Osteoblast (primary cell): ENCODE measurements at places on chromosomes 1 and 21. TPM values are rescaled to one million over a fixed set of nuclear protein-coding genes. Genes with fewer than 3 reads are reported as not detected.

GRCh38 chr1:46533179-46533864 lies 18.1 kb downstream of the KNCN start:
- DNase-seq, result no peak
- H3K4me3 ChIP-seq, result peak overlapping the region; percentile 62
- H3K4me1 ChIP-seq, result no peaks in the 10 kb centered on the region

GRCh38 chr1:9086796-9087195 lies 17.4 kb upstream of the SLC2A5 start:
- peaks cover 21% of the 10 kb centered on the region for H3K27me3 ChIP-seq
- H3K4me1 ChIP-seq, result peaks cover 30% of the 10 kb centered on the region
- DNase-seq, result no peak
- peak overlapping the region; percentile 42 for H3K27ac ChIP-seq
- no peak overlapping the region for H3K4me3 ChIP-seq

DNA sequence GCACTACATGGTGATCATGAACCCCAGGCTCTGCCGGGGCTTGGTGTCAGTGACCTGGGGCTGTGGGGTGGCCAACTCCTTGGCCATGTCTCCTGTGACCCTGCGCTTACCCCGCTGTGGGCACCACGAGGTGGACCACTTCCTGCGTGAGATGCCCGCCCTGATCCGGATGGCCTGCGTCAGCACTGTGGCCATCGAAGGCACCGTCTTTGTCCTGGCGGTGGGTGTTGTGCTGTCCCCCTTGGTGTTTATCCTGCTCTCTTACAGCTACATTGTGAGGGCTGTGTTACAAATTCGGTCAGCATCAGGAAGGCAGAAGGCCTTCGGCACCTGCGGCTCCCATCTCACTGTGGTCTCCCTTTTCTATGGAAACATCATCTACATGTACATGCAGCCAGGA lies 589 bp downstream of the OR2W3 start:
- no peaks in the 10 kb centered on the region for H3K27me3 ChIP-seq
- no peak overlapping the region for H3K4me3 ChIP-seq
- H3K4me1 ChIP-seq, result no peaks in the 10 kb centered on the region
- H3K27ac ChIP-seq, result no peak overlapping the region
- DNase-seq, result no peak

DNA sequence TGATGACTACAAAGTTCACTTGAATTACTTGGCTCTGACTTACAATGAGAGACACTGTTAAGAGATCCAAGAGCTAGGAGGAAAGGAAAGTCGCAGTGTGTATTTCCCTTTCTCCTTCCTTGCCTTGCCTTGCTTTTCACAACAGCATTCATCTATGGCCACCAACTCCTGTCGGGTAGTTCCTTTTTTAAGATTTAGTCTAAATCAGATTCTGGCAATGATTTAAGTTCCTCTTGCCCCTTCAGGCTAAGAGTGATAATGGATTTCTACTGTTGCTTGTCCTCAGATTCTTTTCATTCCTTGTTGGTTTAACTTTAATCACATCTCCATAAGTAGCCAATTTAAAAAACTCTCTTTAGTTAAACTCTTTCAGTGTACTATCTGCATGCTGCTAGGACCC lies 91.9 kb downstream of the GTF2B start:
- H3K27ac ChIP-seq, result no peak overlapping the region
- H3K27me3 ChIP-seq, result no peaks in the 10 kb centered on the region
- H3K4me1 ChIP-seq, result peaks cover 17% of the 10 kb centered on the region
- no peak for DNase-seq
- H3K4me3 ChIP-seq, result no peak overlapping the region

DNA sequence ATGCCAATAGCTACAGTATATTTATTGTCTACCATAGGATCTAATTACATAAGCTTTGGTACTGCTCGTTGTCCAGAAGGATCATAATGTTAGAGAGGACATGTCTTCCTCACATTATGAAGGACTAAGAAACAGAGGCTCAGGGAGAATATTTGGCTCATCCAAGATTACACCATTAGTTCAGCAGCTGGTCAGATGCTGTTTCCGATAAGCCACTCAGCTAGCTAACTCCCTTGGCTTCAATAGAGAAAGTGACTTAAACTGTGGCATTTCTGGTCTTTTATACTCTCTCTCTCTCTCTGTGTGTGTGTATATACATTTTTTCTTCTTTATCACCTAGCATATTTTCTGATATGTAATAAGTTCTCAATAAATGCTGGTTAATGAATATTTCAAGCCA lies 70.4 kb downstream of the DDR2 start:
- no peak overlapping the region for H3K27ac ChIP-seq
- peaks cover 19% of the 10 kb centered on the region for H3K4me1 ChIP-seq
- H3K36me3 ChIP-seq, result peaks cover 29% of the 10 kb centered on the region
- no peaks in the 10 kb centered on the region for H3K27me3 ChIP-seq

- no peaks in the 10 kb centered on the region for H3K4me1 ChIP-seq
- H3K36me3 ChIP-seq, result no peaks in the 10 kb centered on the region
- no peaks in the 10 kb centered on the region for H3K27me3 ChIP-seq
- H3K4me3 ChIP-seq, result no peak overlapping the region
These were observed 115.9 kb downstream of the HIVEP3 start for GRCh38 chr1:41802532-41803501.

- peaks cover 8% of the 10 kb centered on the region for H3K4me1 ChIP-seq
- H3K4me3 ChIP-seq, result no peak overlapping the region
- peak; percentile 29 for DNase-seq
- no peaks in the 10 kb centered on the region for H3K36me3 ChIP-seq
- H3K27me3 ChIP-seq, result no peaks in the 10 kb centered on the region
- no peak overlapping the region for H3K27ac ChIP-seq
These were observed 4.6 kb upstream of the CMPK1 start for GRCh38 chr1:47328992-47329391.

DNA sequence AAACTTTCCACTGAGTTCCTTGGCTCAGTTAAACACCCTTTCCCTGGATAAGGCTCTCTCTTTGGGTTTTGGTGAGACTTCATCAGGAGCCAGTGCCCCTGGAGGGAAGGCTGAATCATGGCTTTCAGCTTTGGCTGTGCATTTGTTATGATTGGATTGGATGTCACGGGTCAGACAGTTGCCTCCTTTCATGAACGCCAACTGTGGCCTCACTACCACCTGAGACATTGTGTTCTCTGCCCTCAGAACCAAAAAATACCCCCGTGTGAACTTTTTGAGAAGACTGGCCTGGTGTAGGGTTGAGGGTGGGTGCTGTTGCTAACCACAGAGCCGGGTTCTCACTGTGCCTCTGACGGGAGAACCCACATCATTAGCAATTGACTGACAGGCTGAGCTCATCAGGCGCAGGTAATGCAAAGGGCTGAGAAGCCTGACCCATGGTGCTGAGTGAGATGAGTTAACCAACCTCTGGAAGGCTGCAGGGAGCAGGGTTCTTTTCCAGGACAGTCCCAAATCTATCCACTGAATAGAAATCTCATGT lies 65.6 kb downstream of the HHAT start:
- peak overlapping the region; percentile 77 for H3K27ac ChIP-seq
- DNase-seq, result no peak
- no peaks in the 10 kb centered on the region for H3K27me3 ChIP-seq
- peaks cover 23% of the 10 kb centered on the region for H3K4me1 ChIP-seq
- H3K36me3 ChIP-seq, result no peaks in the 10 kb centered on the region

DNA sequence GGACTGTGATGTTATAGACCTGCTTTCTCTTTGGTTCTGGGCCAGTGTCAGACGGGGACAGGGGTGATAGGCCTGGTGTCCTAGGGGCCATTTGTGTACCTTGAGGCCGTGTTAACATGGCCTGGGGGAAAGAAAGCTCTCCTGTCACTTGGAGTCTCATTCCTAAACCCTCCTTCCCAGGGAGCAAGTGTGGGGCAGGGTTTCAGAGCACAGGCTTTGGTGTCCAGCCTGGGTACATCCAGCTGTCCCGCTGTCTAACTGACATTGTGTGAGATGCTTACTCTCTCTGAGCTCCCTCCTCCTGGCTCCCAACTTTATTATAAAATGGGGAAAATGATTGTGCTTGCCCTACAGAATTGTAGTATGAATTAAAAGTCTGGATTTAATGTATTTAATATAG lies 32.6 kb upstream of the EPHA8 start:
- no peak overlapping the region for H3K4me3 ChIP-seq
- DNase-seq, result no peak
- no peaks in the 10 kb centered on the region for H3K27me3 ChIP-seq
- no peaks in the 10 kb centered on the region for H3K4me1 ChIP-seq
- H3K27ac ChIP-seq, result no peak overlapping the region

GRCh38 chr1:118988186-118989005 lies at the start of gene TBX15:
Gene TBX15 (minus strand): TSS chr1:118988343. CDS start chr1:118987795, 548 bp downstream.
- no peaks in the 10 kb centered on the region for H3K27me3 ChIP-seq
- no peaks in the 10 kb centered on the region for H3K36me3 ChIP-seq
- H3K4me1 ChIP-seq, result peaks cover 29% of the 10 kb centered on the region
- peak within 1 kb of the TSS; percentile 85 for H3K27ac ChIP-seq

GRCh38 chr1:8822373-8823294 lies 5.2 kb upstream of the RERE start:
- H3K27me3 ChIP-seq, result no peaks in the 10 kb centered on the region
- DNase-seq, result peak; percentile 87
- H3K36me3 ChIP-seq, result no peaks in the 10 kb centered on the region
- no peak overlapping the region for H3K27ac ChIP-seq
- peak overlapping the region; percentile 18 for H3K4me3 ChIP-seq

- H3K27me3 ChIP-seq, result peaks cover 23% of the 10 kb centered on the region
- peaks cover 6% of the 10 kb centered on the region for H3K4me1 ChIP-seq
- peak; percentile 93 for DNase-seq
- no peak overlapping the region for H3K4me3 ChIP-seq
These were observed 4.4 kb upstream of the LGR6 start for GRCh38 chr1:202189001-202189790.

DNA sequence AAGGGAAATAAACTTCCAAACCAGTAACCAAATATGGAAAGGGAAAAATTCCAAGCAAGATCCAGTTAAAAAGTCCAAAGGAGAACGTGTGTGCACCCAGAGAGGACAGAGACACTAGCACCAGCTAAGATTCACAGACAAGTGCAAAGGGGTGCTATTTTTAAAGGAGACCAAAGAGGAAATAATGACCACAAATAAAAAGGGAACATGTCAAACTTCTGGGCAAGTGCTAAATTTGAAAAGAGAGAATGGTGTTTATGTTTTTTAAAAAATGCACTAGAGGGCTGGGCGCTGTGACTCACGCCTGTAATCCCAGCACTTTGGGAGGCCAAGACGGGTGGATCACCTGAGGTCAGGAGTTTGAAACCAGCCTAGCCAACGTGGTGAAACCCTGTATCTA lies 8.6 kb downstream of the JAM2 start:
- DNase-seq, result no peak
- no peaks in the 10 kb centered on the region for H3K36me3 ChIP-seq
- no peak overlapping the region for H3K27ac ChIP-seq
- H3K27me3 ChIP-seq, result peaks cover 2% of the 10 kb centered on the region
- no peaks in the 10 kb centered on the region for H3K4me1 ChIP-seq

- no peaks in the 10 kb centered on the region for H3K27me3 ChIP-seq
- H3K4me3 ChIP-seq, result peak overlapping the region; percentile 88
- H3K36me3 ChIP-seq, result peaks cover 43% of the 10 kb centered on the region
These were observed 3.7 kb upstream of the CCN1 start for GRCh38 chr1:85576642-85577418.

GRCh38 chr1:116287341-116288200 lies 85.5 kb upstream of the ATP1A1 start:
- no peak overlapping the region for H3K27ac ChIP-seq
- peaks cover 7% of the 10 kb centered on the region for H3K27me3 ChIP-seq
- no peak for DNase-seq

- no peak overlapping the region for H3K4me3 ChIP-seq
- H3K27me3 ChIP-seq, result no peaks in the 10 kb centered on the region
- peaks cover 47% of the 10 kb centered on the region for H3K4me1 ChIP-seq
- H3K36me3 ChIP-seq, result peaks cover 1% of the 10 kb centered on the region
- no peak for DNase-seq
These were observed 70.3 kb downstream of the CD46 start for GRCh38 chr1:207822124-207822601.

DNA sequence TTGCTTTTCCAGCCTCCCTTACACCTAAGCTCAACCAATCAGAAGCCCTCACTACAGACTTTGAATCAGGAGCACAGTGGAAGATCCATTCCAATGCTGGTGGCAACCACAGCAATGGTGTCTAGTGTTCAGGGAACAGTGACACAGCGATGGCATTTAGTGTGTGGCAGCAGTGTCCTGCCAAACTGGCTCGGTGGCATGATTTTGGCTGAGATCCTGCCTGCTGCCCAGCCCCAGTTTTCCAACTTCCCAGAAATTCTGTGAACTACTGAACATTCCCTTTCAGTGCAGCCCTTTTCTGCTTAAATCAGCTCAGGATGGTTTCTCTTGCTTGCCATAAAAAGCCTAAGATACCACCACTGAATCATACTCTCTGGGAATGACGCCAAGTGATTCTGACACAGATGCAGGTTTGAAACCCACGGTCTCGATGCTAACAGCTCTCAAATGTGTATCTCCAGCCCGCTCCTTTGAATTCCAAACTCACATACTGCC lies 8.8 kb downstream of the ASAP3 start:
- peak overlapping the region; percentile 77 for H3K27ac ChIP-seq
- peak; percentile 89 for DNase-seq
- peaks cover 50% of the 10 kb centered on the region for H3K4me1 ChIP-seq
- H3K27me3 ChIP-seq, result no peaks in the 10 kb centered on the region
- H3K36me3 ChIP-seq, result no peaks in the 10 kb centered on the region

The CYP2J2 gene
- total RNA-seq, result not detected in 2 replicates

The NTRK1 gene
- 0.36 and 0.88 TPM in 2 replicates for total RNA-seq

The CRNN gene
- total RNA-seq, result not detected in 2 replicates

The OSCP1 gene
- 14.5 and 15.6 TPM in 2 replicates for total RNA-seq

The MATN1 gene
- total RNA-seq, result under 0.01 TPM in 1 of 2 replicates, not detected in the other

The PIP5K1A gene
- total RNA-seq, result 64.5 and 67.7 TPM in 2 replicates

The SELENON gene
- 33.7 and 45.1 TPM in 2 replicates for total RNA-seq
